ENCODE measurements at places on chromosomes 4 and X. TPM values are rescaled to one million over a fixed set of nuclear protein-coding genes. Genes with fewer than 3 reads are reported as not detected.

GRCh38 chr4:187077744-187078401, 354.2 kb upstream of the FAT1 start:
- H3K27me3 ChIP-seq = no peaks in the 10 kb centered on the region
- no peak overlapping the region for H3K4me3 ChIP-seq
- DNase-seq = no peak
- H3K36me3 ChIP-seq = no peaks in the 10 kb centered on the region

The AGA gene
- 12.1 TPM for total RNA-seq

DNA sequence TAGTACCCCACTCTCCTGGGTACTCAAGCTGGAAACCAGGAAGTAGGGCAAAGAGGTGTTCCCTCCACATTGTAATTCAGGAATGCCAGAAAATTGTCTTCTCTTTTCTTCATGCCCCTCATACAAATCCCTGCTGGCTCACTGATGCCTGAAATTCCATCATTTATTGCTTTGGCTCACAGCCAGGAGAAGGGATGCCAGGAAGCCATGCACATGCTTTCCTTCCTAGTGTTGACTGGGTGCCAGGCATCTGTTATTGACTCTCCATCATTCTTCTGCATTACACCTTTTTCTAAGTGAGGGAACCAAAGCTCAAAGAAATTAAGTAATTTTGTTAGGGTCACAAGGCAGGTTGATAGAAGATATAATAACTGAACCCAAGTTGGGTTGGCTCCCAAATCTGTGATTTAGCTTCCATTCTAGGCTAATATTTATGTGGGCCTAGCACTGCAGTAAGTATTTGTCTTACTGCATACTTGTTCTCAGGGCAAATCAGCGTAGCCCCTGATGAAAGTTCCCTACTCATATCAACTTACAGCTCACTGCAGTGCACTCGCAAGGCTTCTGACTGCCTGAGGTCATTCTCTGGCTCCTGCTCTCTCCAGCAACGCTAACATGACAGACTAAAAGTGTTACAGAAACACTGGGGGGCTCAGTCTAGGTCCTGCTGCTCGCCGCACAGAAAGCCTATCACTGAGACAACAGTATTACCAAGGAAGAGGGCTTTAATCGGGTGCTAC, 89.0 kb downstream of the TRAPPC11 start:
- no peak overlapping the region for H3K27ac ChIP-seq
- DNase-seq = peak; percentile 57
- H3K27me3 ChIP-seq = no peaks in the 10 kb centered on the region
- no peak overlapping the region for H3K4me3 ChIP-seq
- no peaks in the 10 kb centered on the region for H3K36me3 ChIP-seq

The HELT gene
- total RNA-seq = not detected

DNA sequence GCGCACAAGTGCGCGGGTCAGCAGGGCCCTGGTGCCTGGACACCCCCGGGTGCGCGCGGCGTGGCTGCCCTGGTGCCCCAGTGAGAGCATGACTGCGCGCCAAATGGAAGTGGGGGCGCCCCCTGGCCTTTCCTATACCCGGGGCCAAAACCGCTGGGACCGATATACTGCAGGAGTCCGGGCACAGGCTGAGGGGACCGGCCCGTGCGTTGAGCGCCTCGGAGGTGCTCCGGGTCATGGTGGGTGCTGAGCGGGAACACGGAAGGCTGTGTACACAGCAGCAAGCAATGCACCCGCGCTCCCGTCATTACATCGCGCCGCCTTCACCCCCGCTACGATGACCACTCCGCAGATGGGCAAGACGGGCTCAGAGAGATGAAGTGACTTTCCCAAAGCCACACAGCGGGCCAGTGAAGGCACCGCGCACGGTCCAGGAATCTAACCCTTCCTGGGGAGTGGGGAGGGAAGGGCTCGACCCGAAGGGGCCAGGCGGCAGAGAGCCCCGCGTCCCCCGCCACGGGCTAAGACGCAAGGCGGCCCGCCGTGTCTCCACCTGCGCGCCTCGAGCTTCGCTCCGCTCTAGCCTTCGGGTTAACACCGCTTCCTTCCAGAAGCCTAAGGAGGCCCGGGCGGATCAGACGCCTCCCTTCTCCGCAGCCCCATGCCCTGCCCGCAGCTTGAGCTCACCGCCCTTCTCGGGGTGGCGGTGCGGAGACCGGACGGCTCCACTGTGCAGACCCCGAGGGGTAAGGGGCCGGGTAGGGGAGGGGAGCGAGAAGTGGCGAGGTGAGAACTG, 11.3 kb downstream of the HMX1 start:
- H3K4me3 ChIP-seq = no peak overlapping the region
- H3K27ac ChIP-seq = no peak overlapping the region
- peaks cover 5% of the 10 kb centered on the region for H3K27me3 ChIP-seq
- DNase-seq = no peak
- H3K4me1 ChIP-seq = no peaks in the 10 kb centered on the region

DNA sequence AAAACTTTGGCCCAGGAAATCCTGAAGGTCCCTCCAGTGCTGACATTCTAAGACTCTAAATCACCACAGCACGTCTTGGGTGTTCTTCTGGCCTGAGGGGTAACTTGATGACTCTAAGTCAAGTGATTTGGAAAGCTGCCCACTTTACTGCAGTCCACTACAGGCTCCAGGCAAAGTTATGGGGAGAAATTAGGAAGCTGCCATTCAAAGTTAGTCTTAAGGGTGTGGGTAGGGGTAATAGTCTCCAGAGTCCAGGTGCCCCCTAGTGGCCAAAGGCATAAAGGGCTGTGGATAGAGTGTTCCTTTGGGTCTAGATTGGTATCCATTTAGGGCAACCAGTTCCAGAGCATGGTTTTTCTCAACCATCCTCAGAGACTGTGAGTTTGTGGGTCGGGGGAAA, 38.7 kb upstream of the SLC16A2 start:
- H3K4me1 ChIP-seq = no peaks in the 10 kb centered on the region
- no peaks in the 10 kb centered on the region for H3K27me3 ChIP-seq
- H3K36me3 ChIP-seq = no peaks in the 10 kb centered on the region
- H3K27ac ChIP-seq = no peak overlapping the region
- peak; percentile 45 for DNase-seq

The RHOXF2B gene
- not detected for total RNA-seq

GRCh38 chr4:158186815-158187214, 14.0 kb upstream of the GASK1B start:
- H3K36me3 ChIP-seq = no peaks in the 10 kb centered on the region
- H3K4me1 ChIP-seq = no peaks in the 10 kb centered on the region

The TENM3 gene
- 6.1 TPM for total RNA-seq

The CCDC110 gene
- 20.8 TPM for total RNA-seq
